IPS DF 19.7 (cell line): ENCODE measurements at places on chromosomes 5 and 9.

DNA sequence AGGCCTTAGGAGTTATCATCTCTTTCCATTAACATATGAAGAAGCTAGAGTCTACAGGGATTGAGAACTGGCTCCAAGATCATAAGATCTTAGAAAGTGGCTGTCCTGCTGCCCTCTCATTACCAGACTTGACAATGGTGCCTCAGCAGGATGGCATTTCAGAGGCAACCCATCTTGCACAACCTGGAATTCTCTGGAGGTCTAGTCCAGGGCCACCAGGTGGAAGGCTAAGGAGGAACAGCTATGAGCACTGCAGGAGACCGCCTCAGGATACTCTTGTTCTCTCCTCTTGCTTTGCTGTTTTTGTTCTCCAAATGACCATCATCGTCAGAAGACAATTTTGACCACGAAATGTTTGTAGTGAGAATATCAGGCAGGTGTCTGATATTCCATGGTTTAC lies 322.6 kb downstream of the FBXL17 start:
- DNase-seq: no peak

- no peak for DNase-seq
Observed at GRCh38 chr5:68739752-68740151, 354.1 kb upstream of the SLC30A5 start.

DNA sequence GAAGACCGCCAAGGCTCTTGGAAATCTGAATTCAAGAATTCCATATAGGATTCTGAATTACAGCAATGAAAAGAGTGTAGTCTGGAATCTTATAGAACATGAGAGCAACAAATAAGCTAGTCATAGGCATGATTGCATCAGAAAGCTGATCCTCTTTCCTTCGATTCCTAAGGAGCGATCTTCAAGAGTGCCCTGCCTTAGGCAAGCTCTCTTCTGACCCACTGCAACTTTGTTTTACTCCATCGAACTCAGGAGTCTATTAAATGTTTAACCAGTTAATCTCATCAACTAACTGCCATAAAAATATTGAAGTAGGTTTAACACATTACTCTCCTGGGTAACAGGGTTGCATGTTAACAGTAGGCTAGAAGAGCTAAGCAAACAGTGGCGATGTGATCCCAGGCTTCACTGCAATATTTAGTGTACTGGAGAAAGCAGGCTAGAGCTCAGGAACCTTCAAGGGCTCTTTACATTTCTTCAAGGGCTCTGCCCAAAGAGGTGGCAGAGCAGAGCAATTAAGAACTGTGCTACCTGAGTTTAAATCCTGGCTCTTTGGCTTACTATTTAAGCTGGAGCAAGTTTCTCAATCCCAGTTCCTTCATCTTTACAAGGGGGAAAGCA lies 146.3 kb downstream of the RORB start:
- DNase-seq: no peak

GRCh38 chr5:93579692-93580062 lies 1.3 kb downstream of the NR2F1-AS1 start:
- DNase-seq: no peak

- no peak for DNase-seq
Observed at GRCh38 chr5:158055111-158055501, 196.2 kb upstream of the CLINT1 start.

DNA sequence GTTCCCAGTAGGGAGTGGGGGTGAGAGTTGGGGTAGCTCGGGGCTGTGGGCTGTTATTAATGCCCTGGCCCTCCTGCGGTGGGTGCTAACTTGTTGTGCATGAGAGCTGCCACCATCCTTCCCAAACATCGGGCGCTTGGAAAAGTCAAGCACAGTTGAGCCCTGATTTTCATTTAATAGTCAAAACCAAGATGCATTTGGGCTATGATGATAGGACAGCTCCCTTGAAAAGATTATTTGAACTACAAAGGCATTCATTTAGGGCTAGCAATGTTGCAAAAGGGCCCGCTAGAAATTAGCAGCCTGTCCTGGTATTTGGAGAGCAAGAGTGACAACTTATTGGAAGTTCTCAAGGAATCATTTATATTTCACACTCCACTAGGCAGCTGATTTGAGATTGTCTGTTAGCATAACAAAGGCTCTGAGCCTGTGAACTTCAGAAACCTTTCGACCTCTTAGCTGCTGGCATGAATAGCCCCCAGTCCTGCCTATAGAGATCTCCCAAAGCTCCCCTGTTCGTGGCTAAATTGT lies 128.2 kb upstream of the TMEM161B start:
- DNase-seq: no peak

- no peak for DNase-seq
Observed at GRCh38 chr5:160167624-160168165, 48.4 kb upstream of the PWWP2A start.
